Hematopoietic multipotent progenitor cell (in vitro differentiated cells): ENCODE measurements at places on chromosomes 6 and 20. TPM values are rescaled to one million over a fixed set of nuclear protein-coding genes. Genes with fewer than 3 reads are reported as not detected.
A peak's percentile ranks its signal among the peaks of the same experiment; 100 is the strongest.

- DNase-seq, result no peak
Observed at GRCh38 chr6:153698001-153698400, 341.0 kb upstream of the OPRM1 start.

GRCh38 chr20:973785-974194 is 28.3 kb downstream of the RSPO4 start:
- DNase-seq, result peak; percentile 69

DNA sequence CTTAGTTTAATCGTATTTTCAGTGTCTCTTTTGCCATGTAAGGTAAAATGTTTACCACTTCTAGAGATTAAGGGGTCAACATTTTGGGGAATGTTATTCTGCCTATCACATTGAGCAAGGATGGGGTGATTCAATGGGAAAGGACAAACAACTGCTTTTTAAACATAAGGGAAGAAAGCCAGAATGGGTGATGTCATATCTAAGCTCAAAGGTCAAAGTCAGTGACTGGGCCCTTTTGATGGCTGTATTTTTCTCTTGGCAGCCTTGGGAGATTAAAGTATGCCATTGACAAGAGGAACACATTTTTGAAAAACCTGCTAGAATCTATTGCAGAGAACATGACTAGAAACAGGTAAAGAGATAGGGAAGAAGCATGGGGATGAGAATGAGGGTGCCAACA is 477.3 kb upstream of the IRAK1BP1 start:
- no peak for DNase-seq

DNA sequence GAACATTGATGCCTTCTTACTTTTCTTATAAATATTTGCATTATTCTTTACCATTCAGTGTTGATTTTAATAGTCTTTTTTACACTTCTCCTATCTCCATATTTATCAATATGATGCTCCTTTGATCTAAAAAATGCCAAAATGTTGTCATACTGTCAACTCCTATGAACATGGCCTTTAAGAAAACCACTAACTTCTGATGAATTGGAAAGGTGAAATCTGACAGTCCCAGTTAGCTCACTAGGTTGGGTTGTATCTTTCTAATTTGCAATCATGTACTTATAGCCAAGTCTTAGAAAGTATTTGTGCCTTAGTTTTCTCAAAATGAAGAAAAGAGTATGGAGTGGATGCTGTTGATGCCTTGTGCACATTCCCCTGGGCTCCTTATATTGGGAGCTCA is 75.4 kb upstream of the SPACA1 start:
- DNase-seq, result no peak

DNA sequence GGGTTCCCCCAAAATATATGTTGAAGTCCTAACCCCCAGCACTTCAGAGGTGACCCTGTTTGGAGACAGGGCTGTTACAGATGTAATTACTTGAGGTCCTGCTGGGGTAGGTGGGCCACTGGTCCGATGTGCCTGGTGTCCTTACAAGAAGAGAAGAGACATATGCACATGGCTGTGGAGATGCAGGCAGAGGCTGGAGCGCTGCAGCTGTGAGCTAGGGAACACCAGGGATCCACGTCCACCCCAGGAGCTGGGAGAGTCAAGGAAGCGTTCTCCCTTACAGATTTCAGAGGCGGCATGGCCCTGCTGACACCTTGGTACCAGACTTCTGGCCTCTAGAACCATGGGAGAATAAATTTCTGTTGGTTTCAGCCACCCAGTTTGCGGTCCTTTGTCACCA is 11.7 kb upstream of the SLC22A2 start:
- DNase-seq, result no peak

DNA sequence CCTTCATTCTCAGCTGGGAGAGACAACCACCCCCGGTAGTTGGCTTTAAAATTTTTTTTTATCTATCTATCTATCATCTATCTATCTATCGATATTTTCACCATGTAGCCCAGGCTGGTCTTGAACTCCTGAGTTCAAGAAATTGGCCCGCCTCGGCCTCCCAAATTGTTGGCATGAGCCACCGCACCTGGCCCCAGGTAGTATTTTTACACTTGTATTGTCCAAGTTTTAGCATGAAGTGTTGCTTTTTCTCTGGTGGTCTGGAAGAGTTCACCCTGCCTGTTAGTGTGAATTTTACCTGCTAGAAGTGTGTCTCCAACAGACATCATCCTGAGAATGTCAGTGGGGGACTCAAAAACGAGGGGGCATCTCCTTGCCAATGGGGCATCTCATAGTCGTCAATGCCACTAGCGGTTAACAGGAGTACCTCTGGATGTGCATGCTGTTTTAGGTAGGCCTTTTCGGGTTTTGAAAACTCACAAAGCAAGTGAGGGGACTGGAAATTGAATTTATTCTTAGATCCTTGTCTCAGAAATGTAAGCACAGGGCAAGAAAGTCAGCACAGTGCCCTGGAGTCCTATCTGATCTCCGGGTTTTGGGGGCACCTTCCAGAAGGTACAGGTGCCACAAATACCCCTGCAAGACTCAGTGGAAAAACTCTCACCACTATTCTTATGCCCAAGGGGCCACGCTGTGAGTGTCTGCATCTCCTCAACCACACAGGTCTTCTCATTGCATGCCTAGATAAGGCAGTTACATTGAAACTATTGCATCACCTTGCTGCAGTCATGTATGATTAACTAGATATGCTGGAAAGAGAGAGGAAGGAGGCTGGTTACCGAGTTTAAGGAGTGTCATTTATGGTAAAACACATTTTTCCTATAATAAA is 37.1 kb downstream of the TNFAIP3 start:
- no peak for DNase-seq

DNA sequence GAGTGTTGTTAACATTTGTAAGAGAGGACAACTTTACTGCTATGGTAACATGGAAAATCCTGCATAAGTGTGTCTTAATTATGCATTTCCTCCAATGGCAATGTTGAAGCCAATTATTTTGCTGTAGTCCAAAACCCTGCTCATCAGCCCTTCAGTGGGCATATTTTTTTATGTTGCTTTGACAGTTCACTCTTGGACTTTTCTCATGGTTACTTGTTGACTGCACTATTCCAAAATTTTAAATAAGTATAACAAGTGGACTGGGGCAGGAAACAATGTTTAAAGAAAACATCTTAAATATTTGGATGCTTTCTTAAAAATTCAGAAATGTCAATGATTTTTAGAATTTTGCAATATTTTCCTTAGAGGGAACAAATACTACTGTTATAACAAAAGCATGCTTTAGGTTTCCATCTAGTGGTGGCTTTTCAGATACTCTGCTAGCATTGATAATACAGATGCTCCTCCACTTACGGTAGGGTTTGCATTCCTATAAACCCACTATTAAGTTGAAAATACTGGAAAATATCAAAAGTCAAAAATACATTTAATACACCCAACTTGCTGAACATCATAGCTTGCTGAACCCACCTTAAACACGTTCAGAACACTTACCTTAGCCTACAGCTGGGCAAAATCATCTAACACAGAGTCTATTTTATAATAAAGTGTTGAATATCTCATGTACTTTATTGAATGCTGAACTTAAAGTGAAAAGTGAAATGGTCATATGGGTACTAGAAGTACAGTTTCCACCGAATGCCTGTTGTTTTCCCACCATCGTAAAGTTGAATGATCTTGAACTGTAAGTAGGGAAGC is 86.4 kb downstream of the ADGRG6 start:
- DNase-seq, result no peak

GRCh38 chr6:35402136-35402855 is 49.8 kb upstream of the FANCE start:
- no peak for DNase-seq

DNA sequence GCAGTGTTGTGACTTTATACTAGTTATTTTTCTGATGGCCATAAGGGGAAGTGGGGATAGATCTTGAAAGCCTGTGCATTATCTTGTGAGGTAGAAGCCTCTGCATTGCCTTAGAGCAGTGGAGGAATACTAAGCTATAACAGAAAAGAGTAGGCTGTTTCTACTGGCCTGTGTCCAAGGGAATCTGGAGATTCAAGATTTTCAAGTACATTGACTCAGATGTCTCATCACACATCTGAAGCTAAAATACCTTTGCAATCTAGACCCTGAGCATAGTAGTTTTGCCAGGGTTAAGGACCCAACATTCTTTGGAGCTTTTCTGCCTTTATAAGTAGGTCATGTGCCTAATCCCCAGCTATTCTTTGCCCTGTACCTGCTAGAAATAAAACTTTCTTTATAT is 272.3 kb downstream of the TENT5A start:
- DNase-seq, result no peak

- DNase-seq, result no peak
Observed at GRCh38 chr20:58895448-58896180, 43.1 kb downstream of the GNAS start.

DNA sequence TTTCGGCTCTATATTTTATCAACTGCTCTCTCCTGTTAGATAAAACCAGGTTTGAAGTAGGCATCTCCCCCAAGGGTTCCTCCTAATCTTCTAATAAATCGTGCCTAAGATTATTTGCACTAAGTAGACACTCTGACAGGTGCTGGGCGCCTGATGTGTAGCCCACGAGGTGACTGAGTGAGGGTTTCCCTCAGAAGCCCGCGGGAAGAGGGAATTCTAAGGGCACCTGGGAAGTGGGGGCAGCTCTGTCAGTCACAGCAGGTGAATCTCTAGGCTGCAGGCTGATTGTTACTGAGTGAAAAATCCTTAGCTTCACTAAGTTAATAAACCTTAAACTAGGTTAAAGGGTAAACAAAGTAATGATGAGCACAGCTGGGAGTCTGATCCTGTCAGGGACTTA is 68.2 kb downstream of the PXDC1 start:
- DNase-seq, result no peak

- no peak for DNase-seq
Observed at GRCh38 chr6:145003145-145003544, 718.0 kb downstream of the UTRN start.

DNA sequence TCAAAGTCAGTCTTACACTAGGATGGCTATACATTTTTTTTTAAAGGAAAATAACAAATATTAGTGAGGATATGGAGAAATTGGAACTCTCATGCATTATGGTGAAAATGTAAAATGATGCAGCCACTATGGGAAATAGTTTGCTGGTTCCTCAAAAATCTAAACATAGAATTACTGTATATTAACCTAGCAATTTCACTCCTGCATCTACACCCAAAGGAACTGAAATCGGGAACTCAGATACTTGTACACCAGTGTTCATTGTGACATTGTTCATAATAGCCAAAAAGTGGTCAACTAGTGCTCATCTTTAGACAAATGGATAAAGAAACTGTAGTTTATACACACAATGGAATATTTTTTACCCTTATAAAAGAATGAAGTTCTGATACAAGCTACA is 110.7 kb downstream of the UTRN start:
- DNase-seq, result no peak

GRCh38 chr20:5658912-5659345 is 91.3 kb upstream of the SHLD1 start:
- DNase-seq, result no peak

DNA sequence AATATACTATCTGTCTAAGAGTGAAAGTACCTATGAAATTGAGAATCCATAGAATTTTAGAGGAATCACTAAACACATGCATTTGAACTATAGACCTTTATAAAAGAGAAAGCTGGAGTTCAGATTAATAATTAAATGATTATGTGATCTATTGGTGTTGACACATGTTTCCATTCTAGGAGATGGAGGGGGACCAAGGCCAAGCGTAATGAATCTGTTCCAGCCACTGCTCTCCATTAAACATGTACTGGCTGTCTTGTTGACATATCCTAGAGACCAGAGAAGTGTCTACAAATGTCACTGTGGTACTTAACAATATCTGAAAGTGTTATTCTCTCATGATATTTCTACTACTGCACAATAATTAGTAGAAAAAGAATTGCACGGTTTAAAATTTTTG is 432.4 kb downstream of the BMP2 start:
- DNase-seq, result no peak

- DNase-seq, result no peak
Observed at GRCh38 chr20:61980647-61981583, 84.8 kb downstream of the TAF4 start.

- DNase-seq, result no peak
Observed at GRCh38 chr20:41362748-41363140, 3.9 kb downstream of the EMILIN3 start.

- DNase-seq, result no peak
Observed at GRCh38 chr20:47546184-47547033, 44.7 kb downstream of the NCOA3 start.

GRCh38 chr6:165767228-165767627 is 104.2 kb upstream of the PDE10A start:
- no peak for DNase-seq

GRCh38 chr6:56807989-56808337 is 146.9 kb upstream of the BEND6 start:
- no peak for DNase-seq

- DNase-seq, result no peak
Observed at GRCh38 chr20:19783966-19784401, 25.9 kb downstream of the RIN2 start.

DNA sequence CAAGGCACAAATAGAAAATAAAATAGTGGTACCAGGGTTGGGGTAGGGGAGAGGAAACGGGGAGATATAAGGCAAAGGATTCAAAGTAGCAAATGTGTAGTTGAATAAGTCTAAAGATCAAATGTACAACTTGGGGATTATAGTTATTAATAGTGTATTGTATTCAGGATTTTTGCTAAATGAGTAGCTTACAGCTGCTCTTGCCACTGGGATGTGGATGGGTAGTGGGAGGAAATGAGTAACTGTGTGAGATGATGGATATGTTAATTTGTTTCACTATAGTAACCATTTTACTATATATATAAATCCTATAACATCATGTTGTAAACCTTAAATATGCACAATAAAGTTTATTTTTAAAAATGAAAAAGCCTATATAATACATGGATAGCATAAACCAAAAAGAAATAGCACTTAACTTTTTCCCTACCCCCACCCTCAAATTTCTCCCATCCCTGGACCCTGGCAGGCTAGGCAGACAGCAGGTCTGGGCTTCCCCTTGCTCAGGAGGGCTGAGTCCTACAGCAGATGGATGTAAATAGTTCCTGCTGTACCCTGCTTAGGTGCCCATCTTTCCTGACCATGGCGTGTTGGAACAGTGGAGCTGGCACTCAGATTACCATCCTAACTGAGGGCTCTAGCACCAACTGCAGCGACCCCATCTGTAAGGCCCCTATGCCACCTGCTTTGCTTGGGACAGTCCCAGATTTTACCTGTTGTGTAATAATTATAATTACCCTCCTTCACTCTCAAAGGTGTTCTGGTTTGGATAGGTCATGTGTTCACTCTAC is 28.6 kb upstream of the PBOV1 start:
- no peak for DNase-seq

DNA sequence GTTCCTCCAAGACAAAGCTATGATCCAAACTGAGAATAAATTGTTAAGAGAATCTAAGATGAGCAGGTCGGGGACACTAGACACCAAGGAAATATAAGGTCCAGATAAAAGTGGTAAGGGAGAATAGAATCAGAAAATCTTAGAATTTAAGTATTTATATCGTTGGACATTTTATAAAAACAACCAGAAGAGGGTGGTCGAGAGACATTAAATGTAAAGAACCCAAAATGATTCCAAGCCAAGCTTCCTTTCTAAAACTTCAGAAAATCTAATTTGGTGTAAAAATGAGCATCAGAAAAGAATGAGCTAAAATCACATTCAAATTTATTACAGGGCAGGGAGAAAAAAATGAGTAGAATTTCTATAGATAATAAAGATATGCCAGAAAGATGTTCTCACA is 97.8 kb upstream of the OGFRL1 start:
- DNase-seq, result peak; percentile 72

Gene PLAGL1
- 42.8 TPM for total RNA-seq

Gene SPATA25
- total RNA-seq, result 5.9 TPM

Gene CHMP4B
- total RNA-seq, result 18.3 TPM

Gene KCNQ2
- 0.27 TPM for total RNA-seq

Gene SPATA2
- total RNA-seq, result 6.2 TPM

Gene TRAM2
- 8.6 TPM for total RNA-seq

Gene OPRM1
- total RNA-seq, result under 0.01 TPM
